ENCODE measurements at places on chromosomes 3 and 15.
A peak's percentile ranks its signal among the peaks of the same experiment; 100 is the strongest.

DNA sequence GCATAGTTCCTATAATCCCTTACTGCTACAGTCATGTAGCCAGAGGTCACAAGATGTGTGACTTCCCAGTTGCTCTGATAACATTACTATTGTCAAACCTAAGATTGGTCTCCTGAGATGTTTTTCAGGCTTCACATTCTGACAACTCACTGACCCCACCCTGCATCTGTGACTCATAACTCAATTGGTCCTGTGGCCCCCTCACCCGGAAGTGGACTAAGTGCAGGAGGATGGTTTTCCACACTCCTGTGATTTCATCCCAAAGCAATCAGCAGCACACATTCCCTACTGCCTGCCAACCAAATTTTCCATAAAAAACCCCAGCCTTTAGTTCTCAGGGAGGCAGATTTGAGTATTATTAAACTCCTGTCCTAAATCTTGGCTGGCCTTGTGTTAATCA is 564.9 kb upstream of the ZNF385D start:
- no peak for DNase-seq

DNA sequence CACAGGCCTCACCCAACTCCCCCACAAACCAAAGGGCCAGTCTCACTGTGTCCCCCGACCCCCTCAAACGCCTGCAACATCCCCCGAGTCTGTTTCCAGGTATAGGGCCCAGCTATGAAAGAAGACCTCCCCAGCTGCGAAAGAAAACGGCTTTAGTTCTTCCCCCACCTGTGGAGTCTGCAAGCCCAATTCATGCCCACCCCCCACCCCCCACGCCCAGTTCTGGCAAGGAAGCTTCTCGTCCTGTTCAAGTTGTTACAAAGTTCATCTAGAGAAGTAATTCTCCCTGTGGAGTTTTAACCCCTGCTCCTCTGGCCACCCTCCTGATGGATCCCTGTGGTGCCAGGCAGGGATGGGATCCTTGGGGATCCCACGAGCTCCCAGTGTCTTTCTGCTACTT is 54.4 kb downstream of the CCDC66 start:
- DNase-seq = no peak

DNA sequence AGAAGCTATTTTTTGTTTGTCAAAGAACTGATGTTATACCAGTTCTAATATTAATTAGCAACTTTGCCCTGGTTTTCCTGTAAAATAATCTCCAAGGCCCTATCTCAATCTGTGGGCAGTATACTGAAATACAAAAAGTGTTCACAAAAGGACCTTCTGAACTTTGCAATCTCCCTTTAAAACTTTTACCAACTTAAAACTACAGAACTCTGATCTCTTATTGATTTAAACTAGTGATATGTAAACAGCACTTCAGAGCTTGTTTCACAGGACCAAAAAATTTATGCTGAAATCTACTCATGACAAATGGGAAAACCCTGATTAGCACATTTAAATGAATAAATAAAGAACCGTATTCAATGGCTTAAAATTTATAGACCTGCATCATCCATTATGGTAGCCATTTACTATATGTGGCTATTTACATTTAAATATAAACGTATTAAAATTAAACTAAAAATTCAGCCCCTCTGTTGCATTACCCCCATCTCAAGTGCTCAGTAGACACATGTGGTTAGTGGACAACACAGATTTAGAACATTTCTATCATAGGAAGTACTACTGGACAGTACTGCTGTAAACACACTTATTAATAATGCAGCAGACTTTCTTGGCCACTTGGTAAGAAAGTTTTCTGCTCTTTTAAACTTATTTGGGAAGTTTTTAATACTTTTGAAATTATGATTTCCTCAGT is 12.0 kb downstream of the AGTR1 start:
- no peak for DNase-seq

DNA sequence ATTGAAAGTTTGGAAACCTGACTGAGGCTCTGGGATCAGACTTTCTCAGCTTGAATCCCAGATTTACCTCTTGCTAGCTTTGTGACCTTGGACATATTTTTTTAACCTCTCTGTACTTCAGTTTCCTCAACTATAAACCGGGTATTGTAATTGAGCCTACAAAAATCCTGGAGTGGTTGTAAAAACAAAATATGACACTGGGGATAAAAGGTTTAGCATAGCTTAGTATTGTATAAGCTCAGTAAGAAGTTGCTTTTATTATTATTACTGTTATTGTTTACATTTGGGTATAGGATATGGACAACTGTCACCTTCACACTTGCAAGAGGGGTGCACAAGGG is 21.5 kb downstream of the C2CD4A start:
- DNase-seq = no peak

DNA sequence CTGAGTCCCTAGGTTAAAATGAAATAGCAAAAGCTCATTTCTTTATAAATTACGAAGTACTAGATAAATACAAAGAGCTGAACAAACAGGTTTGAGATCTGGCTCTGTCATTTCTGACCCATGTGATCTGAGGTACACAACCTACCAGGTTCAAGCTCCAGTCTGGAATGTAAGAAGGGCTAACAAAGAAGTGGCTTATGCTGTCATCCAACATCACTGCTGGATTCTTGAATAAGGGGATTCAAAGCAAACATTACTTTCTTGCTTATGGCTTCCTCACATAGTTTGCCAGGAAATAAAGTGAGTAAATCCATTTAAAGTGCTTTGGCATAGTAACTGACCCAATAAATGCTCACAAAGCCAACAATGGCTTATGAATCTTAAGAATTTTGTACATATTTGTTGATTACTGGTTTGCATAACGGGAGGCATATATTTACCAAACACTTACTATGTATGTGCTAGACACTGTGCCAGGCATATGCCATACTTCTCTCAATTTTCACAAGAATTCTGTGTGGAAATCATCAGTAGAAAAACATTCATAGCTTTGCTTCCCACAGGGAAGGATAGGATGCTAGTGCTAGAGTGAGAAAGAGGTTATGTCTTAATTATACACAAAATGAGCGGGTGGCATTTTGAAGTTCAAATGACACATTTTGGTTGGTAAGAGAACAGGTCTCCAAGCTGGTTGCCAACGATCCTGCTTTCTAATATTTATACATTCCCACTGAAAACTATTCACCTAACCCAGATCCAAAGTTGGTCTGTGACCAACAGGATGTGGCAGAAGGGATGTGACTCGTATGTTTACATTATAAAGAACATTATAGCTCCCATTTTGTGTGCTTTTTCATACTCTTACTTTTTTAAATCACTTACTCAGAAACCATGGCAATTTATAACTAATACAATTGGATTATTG is 38.7 kb upstream of the CSPG5 start:
- no peak for DNase-seq

GRCh38 chr3:193665370-193665989 is 72.5 kb downstream of the OPA1 start:
- DNase-seq = peak; percentile 18

DNA sequence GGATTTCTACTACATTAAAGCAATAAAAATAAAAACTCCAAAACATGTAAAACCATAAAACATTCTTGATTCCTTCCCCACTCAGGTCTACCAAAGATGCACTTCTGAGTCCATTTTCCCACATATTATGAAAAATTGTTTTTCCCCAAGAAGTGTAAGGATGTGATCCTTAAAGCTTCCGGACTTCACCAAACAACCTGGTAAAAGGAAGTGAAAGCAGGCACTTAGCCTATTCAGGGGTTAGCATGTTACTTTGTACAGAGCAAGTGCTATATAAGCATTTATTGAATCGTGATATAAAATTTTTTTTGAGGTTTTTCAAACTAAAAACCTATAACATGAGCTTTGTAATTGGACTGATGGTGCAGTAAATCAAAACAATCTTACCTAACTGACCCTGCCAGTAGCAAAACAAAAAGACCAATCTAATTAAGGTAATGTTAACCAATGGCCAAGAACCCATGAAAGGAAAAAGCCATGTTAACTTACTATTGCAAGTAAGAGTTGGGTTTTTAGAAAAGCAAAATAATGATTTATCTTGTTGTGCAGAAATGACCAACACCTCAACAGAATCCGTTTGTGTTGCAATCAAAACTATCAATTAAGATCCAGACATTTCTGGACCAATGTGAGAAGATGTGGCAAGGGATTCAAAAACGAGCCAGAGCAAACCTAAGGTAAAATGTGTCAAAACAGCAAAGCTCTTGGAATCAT is 1.8 kb downstream of the SETD2 start:
- no peak for DNase-seq
